ENCODE measurements at places on chromosomes 12 and 14. TPM values are rescaled to one million over a fixed set of nuclear protein-coding genes. Genes with fewer than 3 reads are reported as not detected.

GRCh38 chr12:53828598-53828997, 76.8 kb upstream of the CISTR start:
- DNase-seq = no peak

DNA sequence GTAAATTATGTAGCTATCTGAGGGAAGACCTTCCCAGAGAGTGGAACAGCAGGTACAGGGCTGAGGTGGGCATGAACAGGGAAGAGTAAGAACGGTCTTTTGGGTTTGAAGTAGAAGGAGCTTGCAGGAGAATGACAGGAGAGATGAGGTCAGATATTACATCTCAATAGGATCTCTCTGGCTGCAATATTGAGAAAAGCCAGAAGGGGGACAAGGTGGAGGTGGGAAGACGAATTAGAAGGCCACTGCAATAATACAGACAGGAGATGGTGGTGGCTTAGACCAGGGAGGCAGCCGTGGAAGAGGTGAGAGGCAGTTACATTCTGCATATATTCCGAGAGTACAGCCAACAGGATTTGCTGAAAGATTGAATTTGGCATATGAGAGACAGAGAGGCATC, 310.2 kb downstream of the APAF1 start:
- DNase-seq = no peak

- peak; percentile 65 for DNase-seq
Measured at GRCh38 chr14:22159099-22159498, 429.9 kb downstream of the DAD1 start.

Gene AKAP6
- 16.5 TPM for total RNA-seq

Gene GNPTAB
- total RNA-seq = 57.0 TPM

Data from ureter (tissue), 1 donor.